Esophagus squamous epithelium (tissue), 5 donors: ENCODE measurements at places on chromosomes 13 and 19.

DNA sequence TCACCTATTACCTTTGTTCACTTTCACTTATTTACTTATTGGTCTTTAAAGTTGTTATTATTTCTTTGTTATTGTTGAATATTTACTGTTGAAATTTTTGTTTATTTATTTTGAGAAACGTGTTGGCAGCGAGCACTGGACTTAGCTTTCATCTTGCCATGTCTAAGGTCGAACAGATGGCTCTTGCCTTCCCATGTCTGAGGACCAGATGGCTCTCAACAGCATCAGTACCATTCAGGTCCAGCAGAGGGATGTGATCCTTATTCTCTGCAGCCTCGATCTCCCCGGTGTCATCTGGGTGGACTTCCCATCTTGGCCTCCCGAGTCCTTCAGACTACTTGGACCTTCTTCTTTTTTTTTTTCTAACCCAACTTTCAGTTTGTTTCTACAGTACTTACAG is 1437.6 kb downstream of the UQCRFS1 start:
- no peak for DNase-seq

GRCh38 chr13:98111168-98112098 is 31.5 kb upstream of the FARP1 start:
- DNase-seq, result no peak

GRCh38 chr13:70568571-70568970 is 460.3 kb upstream of the KLHL1 start:
- DNase-seq, result no peak

DNA sequence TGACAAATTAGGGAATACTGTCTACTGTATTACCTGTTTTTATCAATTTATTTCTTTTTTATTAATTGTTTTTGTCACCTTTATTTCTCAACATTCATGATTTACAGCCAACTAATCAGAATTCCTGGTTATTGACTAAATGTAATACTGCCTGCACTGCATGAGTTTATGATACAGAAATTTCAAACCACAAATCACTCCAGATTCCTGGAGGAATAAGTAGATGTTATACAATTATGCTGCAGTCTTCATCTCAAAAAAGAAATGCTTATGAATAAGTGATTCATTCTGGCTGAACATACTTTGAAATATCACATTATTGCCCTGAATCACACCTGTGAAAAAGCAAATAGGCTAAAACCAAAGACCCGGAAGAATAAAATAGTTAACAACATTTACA is 249.7 kb downstream of the DACH1 start:
- no peak for DNase-seq

- DNase-seq, result no peak
These were observed 80.5 kb downstream of the GPR12 start for GRCh38 chr13:26680123-26680450.

GRCh38 chr13:76715621-76716020 is 170.6 kb downstream of the KCTD12 start:
- no peak for DNase-seq
